ENCODE measurements at places on chromosomes 2 and 18. TPM values are rescaled to one million over a fixed set of nuclear protein-coding genes. Genes with fewer than 3 reads are reported as not detected.
A peak's percentile ranks its signal among the peaks of the same experiment; 100 is the strongest.

- H3K36me3 ChIP-seq: no peaks in the 10 kb centered on the region
- H3K27me3 ChIP-seq: peaks cover 55% of the 10 kb centered on the region
- H3K4me1 ChIP-seq: peaks cover 25% of the 10 kb centered on the region
- DNase-seq: no peak
These were observed at the start of gene IGFBP5 for GRCh38 chr2:216695401-216695821. TSS of gene IGFBP5 (minus strand) at chr2:216695549. CDS start at chr2:216694775, 774 bp downstream.

DNA sequence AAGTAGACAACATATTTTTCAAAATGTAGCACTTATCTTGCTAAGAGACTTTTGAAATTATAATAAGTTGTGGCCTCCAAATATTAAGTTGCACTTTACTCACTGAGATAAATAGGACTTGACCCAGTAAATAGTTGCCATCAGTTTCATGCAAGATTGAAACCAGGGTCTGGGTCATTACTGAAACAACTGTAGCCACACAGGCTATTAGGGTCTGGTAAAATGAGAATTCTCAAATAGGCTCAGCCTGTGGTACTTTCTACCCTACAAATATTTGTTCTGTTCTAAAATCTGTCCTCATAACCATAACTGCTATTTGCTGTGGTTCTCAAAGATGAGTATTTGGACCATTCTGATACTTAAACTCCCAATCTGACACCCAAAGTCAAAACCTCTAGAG lies 115.4 kb upstream of the STK17B start:
- H3K4me3 ChIP-seq: no peak overlapping the region
- peaks cover 49% of the 10 kb centered on the region for H3K4me1 ChIP-seq
- no peak overlapping the region for H3K27ac ChIP-seq

GRCh38 chr2:241569831-241570281 lies 11.3 kb downstream of the BOK start:
- no peak for DNase-seq
- no peaks in the 10 kb centered on the region for H3K4me1 ChIP-seq
- no peaks in the 10 kb centered on the region for H3K27me3 ChIP-seq
- H3K27ac ChIP-seq: no peak overlapping the region
- no peaks in the 10 kb centered on the region for H3K36me3 ChIP-seq
- H3K4me3 ChIP-seq: no peak overlapping the region

DNA sequence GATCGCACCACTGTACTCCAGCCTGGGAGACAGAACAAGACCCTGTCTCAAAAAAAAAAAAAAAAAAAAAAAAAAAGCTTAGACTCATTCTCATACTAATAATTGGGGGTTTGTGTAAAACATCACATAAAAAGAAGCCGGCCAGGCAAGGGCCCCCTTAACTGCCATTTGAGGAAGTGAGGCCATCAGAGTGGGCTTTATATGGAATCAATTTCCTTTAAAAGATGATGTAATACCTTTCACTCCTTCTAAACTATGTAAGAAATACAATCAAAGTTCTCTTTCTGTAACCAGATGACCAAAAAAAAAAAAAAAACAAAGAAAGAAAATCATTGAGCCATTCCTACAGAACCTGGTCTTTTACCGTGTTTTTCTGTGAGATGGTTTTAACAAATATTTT lies 13.1 kb upstream of the GPR55 start:
- peaks cover 17% of the 10 kb centered on the region for H3K27me3 ChIP-seq
- H3K4me1 ChIP-seq: peaks cover 1% of the 10 kb centered on the region
- no peak overlapping the region for H3K4me3 ChIP-seq
- no peak overlapping the region for H3K27ac ChIP-seq
- DNase-seq: no peak

DNA sequence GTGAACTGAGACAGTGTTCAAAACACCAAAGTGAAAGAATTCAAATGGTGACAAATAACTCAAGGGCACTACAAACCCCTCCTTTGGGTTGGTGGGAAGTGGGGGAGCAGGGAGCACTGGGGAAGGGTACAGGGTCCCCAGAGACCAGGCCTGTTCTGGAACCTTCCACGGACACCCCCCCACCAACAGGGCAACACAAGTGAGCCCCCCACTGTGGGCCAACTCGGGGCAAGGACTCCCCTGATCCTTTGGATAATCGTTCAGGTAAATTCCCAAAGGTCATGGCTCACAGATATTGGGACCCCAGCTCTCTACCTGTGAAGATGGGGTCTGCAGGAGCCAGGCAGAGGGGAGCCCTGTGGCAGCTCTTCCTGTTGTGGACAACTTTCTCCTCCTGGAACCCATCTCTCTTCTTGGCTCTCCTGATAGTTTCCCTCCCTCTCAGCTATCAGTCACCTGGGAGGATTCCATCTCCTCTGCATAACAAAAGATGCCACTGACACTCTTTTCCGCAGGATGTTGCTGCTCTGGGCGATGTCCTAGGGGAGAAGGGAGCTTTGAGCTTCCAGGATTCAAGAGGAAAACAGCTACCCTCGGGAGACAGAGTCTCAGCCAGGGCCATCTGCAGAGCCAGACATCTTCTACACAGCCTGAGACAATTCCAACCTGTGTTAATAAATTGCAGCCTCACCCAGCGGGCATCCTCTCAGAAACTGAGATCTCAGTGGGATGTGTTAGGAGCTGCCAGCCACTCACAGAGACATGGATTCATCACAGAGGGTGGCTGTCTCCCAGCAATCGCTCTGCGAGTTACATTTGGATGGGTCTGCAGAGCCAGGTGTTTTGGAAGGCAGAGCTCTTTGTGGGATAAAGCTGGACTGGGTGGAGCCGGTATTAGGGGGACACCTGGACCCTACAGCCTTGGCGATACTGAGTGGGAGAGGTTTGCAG lies 35.4 kb downstream of the MBP start:
- H3K4me1 ChIP-seq: peaks cover 72% of the 10 kb centered on the region
- DNase-seq: no peak
- no peaks in the 10 kb centered on the region for H3K27me3 ChIP-seq
- peak overlapping the region; percentile 43 for H3K27ac ChIP-seq
- H3K36me3 ChIP-seq: peaks cover 71% of the 10 kb centered on the region

DNA sequence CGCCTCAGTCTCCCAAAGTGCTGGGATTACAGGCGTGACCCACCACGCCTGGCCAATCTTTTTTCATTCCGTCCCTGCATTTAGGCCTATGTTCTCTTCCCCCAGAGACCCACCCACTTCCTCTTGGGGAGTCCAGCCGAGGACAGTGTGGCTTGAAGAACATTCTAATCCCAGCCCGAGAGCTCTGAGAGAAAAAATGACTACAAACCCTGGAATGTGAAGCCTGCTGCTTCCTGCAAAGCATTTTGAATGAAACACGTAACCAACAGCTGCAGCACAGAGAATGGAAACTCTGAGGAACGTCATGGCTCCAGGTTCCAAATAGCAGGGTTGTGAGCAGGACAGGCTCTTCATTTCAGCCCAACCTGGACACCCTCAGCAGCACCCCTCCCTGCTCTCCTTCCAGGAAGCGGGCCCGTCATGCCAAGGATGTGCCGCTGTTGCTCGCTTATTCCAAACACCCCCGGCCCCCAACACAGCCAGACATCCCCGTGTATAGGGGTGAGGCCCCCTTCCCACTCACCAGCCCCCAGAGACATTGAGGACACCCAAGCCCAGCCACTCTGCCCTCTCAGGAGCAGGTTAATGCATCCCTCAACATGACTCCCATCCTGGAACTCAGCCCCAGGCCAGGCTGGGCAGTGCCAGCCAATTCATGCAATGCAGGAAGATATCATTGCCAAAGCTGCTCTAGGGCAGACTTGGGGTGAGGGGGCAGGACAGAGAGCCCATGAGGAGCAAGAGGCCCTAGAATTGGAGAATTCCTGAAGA lies 139.8 kb downstream of the ZFP36L2 start:
- H3K4me1 ChIP-seq: no peaks in the 10 kb centered on the region
- no peak overlapping the region for H3K27ac ChIP-seq
- H3K27me3 ChIP-seq: no peaks in the 10 kb centered on the region
- no peak for DNase-seq
- peaks cover 15% of the 10 kb centered on the region for H3K36me3 ChIP-seq
- no peak overlapping the region for H3K4me3 ChIP-seq

- no peaks in the 10 kb centered on the region for H3K4me1 ChIP-seq
- H3K36me3 ChIP-seq: no peaks in the 10 kb centered on the region
- no peak overlapping the region for H3K27ac ChIP-seq
- no peak overlapping the region for H3K4me3 ChIP-seq
- no peak for DNase-seq
These were observed 525.4 kb downstream of the KCNJ3 start for GRCh38 chr2:155223781-155224406.

CNGA3 gene
- not detected for total RNA-seq

TUBA3E gene
- total RNA-seq: not detected

AMER3 gene
- total RNA-seq: not detected

CTAGE1 gene
- not detected for total RNA-seq

TMEFF2 gene
- total RNA-seq: not detected

MYO7B gene
- total RNA-seq: 0.30 TPM
